Naive thymus-derived CD8-positive, alpha-beta T cell (primary cell): ENCODE measurements at places on chromosomes 12 and 14.
A peak's percentile ranks its signal among the peaks of the same experiment; 100 is the strongest.

DNA sequence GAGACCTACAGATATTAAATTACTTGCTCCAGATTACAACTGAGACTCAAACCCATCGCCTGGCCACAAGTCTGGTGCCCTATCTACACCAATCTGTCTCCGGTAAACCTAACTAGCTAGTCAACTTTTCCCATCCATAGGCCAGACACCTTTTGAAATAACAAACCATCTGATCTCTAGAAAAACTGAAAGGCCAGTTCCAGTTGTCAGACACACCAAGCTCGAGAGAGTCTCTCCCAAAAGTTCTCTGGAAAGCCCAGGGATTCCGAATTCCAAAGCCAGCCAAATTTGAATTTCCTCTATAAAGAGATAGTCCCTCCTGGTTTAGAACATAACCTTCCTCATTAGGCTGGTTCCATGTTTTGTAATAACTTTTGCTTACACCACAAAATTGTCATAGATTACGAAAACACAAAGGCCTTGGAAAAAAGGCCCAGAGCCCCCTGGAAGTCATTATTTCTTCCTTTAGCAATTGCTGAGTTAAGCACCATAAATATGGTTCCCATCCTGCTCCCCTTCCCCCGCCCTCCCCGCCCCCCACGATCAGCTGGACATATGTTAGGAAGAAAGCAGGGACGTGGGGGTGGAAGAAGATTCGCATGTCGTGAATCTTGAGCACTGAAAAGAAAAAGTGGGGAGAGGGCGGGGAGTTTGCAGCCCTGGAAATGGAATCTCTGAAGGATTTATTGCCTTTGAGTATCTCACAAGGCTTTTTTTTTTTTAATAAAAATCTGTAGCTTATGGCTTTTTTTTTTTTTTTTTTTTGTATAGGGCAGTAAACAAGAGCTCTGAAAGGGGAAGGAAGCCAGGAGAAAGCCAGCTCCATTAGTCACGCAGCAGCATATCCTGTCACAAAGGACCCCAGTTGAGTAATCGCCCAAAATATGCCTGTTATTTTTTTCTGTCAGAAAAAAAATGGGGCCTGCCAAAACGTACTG lies 110.4 kb downstream of the ZFP36L1 start:
- no peak for DNase-seq

DNA sequence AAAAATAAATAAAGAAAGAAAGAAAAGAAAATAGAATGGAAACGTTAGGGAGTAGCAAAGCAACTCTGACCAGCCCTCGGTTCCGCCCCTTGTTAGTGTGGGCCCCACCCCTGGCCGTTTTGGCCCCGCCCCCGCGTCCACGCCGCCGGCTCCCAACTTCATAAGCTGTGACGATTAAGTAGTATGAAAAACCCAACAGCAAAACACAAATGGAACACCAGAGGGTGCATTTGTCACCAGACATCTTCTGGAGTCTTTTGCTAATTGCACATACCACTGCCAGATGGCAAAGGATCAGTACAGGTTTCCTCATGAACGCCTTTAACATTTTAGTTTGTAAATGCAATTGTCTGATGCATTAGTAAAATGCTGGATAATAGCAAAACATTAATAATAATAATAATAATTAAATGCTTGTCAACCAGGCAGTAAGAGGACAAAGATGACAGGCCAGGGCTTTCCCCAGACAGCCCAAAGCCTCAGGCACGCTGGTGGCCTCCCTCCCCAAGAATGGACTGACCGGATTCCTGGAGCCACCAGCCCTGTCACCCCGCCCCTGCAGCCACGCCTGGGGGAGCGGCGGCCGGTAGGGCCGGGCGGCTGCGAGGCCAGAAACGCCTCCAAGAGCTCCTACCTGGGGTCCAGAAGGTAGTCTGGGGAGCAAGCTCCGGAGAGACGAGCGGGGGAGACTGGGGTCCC lies 23.6 kb downstream of the HSP90AA1 start:
- DNase-seq, result peak; percentile 44

GRCh38 chr14:22872833-22873520 lies 1.4 kb downstream of the LRP10 start:
- no peak for DNase-seq

- no peak for DNase-seq
These were observed at the start of gene MFAP5 for GRCh38 chr12:8662593-8662992. Gene MFAP5 (minus strand): TSS chr12:8662826. CDS start chr12:8662104, 722 bp downstream.

DNA sequence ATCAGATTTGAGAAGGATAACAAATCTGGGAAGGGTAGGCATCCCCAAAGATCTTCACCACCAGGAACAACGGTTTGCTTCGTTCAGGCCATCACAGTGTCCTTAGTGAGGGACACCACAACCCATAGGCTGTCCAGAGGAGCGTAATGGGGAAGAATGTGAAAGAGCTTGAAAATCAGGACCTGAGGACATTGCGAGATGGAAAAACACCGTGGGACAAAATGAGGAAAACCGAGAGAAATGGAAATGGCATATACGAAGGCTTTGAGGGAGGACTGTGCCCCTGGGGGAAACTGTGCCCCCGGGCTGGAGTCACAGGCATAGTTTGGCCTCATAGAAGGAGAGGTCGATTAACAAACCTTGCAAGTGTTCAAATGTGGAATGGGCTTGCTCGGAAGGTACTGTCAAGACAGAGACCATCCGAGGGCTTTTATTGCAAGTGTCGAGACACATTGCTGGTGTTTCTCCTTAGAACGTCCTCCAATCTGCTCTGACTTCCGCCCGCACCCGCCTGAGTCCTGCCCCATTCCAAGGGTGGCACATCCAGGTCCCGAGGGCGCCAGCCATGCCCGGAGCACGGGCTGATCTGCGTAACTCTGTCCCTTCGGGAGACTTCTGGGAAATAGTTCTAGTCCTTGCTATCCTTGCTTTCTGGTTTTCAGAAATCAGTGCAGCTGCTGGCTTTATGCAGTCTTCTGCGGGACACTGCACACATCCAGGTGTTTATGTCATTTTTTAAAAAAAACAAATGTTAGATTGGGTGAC lies 885 bp upstream of the PALS1 start:
- DNase-seq, result peak; percentile 27

GRCh38 chr14:103449634-103450161 lies 64.5 kb downstream of the MARK3 start:
- DNase-seq, result no peak

DNA sequence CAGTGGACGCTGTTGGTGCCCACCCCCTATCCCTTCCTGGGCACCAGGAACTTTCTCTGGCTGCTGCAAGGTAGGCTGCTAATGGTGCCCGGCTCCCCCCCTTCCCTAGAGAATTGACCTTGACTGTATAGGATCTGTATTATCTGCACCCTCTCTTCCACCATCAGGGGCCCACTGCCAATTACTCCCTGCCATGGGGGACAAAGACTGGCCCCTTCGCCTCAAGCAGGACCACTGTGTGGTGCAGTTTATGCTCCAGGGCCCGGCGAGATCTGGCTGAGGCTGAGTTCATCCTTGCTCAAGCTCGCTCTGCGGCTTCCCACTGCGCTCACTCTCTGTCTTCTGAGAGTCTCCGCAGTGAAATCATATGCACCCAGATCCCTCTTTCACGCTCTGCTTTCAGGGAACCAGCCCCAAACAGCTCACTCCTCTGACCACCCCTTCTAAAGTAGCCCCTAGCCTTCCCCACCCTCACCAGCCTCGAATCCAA lies 95.2 kb downstream of the LGMN start:
- no peak for DNase-seq

- DNase-seq, result peak; percentile 19
These were observed 134.7 kb upstream of the SCAF11 start for GRCh38 chr12:46124848-46125619.

DNA sequence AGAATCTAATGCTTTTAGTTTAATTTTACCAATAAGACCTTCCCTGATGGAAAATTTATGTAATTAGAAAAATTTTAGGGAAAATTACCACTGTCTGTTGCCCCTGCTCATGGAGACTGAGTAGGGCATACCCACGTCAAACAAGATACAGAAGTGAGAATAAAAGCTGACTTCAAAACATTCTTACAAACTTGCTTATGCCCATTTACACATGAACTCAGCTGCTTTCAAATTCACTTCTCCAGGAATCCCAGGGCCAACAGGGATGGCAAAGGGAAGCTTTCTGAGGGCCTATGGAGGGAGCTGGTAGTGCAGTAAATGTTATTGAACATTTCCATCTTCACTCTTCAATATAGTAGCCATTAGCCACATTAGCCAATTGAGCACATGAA lies 4.8 kb upstream of the NINJ2 start:
- DNase-seq, result no peak

DNA sequence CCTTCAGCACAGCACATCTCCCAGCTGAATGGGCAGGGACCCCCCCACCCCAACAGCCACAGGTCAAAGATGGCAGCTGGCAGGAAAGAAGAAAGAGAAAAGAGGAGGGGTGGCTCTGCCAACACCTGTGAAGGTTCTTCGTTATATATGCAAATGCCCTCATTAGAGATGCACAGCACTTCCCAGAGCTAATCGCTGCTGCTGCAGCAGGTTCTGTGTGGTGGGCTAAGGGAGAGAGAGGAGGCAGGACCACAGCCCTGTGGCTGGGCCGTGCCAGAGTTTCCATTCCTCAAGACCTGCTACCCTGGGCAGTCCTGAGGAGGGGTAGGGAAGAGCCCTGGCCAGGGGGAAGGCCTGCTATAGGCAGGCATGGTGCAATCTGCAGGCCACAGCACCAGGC lies 28.7 kb downstream of the SMUG1 start:
- no peak for DNase-seq

DNA sequence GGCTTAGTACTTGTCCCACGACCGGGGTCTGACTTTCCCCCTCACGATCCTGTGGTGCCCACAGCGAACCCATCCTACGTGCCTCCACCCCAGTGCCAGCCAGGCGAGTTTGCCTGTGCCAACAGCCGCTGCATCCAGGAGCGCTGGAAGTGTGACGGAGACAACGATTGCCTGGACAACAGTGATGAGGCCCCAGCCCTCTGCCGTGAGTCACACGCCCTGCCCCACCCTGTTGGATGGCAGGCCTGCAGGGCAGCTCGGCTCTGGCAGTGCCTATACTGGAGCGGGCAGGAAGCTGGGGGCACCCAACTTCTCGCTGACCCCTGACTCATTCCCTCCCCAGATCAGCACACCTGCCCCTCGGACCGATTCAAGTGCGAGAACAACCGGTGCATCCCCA lies 18.3 kb upstream of the LRP1-AS start:
- no peak for DNase-seq

GRCh38 chr12:9866860-9867269 lies 2.3 kb downstream of the CLEC2B start:
- no peak for DNase-seq

GRCh38 chr12:64395739-64396138 lies 5.2 kb upstream of the C12orf56 start:
- no peak for DNase-seq

DNA sequence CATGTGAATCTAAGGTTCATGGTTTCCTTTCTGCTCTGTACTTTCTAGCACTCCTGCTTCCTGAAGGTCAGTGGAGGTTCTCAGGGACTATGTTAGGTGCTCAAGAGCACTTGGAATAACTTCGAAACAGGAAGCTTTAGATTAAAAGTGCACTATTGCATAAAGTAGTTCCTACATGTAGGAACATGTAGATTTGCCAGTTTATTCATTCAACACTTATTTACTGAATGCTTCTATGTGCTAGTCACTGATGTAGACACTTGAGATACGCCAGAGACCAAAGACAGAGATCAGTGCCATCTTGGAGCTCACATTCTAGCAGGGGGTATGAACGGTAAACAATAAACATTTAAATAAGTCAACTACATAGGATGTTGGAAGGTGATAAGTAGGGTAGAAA lies 87.7 kb downstream of the DHRS2 start:
- no peak for DNase-seq

DNA sequence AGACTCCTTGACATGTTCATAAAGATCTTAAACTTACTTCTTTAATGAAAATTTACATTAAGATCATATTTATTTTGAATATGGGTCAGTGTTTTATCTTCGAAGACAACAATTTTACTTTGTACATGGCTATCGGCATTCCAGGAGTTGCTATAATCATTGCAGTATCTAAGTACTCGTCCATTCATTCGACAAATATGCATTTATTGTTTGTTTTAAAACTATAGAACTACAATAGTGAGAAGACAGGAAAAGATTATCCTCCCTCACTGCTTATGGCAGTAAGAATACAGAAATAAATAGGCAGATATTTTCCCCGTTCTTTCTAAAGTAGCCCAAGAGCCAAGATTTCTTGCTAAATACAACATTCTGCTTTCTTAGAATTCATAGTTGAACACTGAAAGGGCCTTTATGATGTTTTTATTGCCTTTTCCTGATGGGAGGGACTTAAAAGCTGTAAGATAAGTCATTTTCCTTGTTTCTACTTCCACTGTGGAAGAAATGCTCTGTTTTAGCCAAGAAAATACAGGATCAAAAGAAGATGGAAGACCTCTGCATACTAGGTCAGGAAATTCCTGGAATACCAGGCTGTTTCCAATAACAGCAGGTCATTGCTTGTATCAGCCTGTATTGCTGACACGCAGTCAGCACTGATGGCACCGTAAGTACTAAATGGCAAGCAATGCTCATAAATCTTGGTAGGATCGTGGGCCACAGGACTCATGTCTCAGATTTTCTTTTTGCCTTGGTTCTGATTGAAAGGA lies 521.0 kb upstream of the ATP2B1 start:
- DNase-seq, result no peak

- DNase-seq, result no peak
These were observed 205.9 kb downstream of the KIF21A start for GRCh38 chr12:39237004-39237403.

GRCh38 chr14:24196071-24197055 lies 1.1 kb upstream of the TM9SF1 start:
- no peak for DNase-seq

DNA sequence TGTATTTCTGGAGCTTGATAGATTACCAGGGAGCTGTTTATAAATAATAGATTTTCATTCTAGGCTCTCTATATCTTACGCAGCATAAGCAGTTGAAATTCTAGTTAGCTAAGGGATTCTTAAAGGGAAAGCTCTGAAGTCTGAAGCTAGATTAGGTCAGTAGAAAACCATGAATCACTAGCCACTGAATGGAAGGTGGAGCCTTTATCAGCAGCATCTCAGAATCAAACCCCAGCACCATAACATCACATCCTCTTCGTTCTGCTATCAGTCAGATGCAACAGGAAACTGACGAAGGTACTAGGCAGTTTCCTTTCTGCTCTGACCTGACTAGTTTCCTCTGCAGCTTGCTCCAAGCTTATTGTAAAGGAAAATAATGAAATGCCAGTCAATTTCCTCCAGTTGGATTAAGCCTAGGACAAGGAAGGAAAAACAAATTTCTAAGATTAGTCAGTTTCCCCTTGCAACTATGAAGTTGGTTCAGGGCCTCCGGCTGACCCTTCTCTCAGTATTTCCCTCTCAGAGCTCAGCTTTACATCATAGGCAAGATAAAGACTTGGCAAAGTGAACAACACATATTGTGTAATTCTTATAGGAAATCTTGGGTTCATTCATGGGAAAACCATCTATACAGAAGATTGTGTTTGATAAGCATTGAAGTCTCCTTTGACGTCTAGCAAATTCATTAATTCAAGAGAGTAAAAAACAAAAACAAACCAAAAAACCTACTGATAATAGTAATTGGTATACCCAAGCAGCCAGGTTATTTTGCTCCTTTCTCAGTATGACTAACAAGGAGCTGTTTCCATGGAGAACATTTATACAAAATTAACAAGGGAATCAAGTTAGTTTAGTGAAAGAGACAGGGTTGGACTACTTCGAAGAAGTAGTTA lies 43.4 kb upstream of the CFAP54 start:
- DNase-seq, result peak; percentile 71

GRCh38 chr12:11457996-11458645 lies 62.8 kb upstream of the PRB2 start:
- DNase-seq, result no peak
